ENCODE measurements at places on chromosomes 13 and 19.

GRCh38 chr13:30446126-30446500 lies 19.6 kb downstream of the HMGB1 start:
- no peak for DNase-seq

DNA sequence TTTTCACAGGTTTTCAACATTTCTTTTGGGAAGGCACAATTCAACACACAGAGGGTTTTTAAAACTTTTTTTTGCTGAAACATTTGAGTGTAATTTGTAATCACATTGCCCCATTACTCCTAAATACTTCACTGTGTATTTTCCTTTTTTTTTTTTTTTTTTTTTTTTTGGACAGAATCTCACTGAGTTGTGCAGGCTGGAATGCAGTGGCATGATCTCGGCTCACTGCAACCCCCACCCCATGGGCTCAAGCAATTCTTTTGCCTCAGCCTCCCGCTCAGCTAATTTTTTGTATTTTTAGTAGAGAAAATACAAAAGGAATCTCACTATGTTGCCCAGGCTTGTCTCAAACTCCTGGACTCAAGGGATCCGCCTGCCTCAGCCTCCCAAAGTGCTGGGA lies 14.8 kb upstream of the DNAJC15 start:
- no peak for DNase-seq

DNA sequence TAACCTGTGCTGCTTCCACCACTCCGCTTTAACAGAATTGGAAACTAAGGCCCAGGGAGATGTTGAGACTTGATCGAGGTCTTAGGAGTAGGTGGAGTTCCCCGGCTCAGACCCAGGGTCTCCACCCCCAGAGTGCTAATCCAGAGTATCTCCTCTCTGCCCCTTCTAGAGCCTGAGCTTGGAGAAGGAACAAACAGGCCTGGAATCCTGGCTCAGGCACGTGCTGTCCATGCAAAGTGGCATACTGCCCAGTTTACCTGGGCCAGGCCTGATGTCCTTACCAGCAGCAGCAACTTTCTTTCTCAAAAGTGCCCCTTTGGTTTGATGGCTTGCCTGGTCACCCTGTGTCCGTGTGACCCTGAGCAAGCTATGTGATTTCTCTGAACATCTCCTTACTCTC lies 3.7 kb downstream of the SYNGR4 start:
- DNase-seq: no peak

- no peak for DNase-seq
Measured at GRCh38 chr19:47330466-47330869, 1.5 kb upstream of the C5AR2 start.

DNA sequence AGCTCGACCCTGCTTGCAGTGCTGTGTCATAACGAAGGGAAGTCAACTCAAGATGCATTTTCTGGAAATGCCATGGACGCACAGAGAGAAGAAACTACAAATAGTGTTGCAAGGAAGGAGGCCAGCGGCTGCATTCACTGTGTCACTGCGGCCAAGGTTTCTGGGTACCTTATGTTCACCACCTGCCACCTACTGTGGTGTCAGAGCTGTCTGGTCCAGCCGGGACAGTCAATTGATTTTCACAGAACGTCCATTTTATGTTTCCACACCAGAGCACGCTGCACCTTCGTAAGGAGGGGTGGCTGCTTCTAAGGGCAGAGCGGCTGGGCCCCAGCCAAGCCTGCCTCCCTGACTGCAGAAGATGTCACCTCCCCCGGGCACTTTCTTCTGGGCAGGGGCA lies 17.7 kb downstream of the TSHZ3 start:
- no peak for DNase-seq

DNA sequence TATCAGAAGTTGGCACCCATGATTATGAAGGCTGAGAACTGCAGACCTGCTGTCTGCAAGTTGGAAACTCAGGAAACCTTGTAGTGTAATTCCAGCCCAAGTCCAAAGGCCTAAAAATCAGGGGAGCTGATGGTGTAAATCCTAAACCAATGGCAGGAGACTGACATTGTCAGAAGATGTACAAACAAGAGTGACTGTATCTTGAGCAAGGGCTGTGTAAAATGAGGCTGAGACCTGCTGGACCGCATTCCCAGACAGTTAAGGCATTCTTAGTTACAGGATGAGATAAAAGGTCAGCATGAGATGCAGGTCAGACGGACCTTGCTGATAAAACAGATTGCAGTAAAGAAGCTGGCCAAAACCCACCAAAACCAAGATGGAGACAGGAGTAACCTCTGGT lies 147.7 kb downstream of the COG6 start:
- no peak for DNase-seq

GRCh38 chr19:1125601-1126467 lies 22.0 kb downstream of the GPX4 start:
- DNase-seq: no peak

Measured in stimulated activated naive CD4-positive, alpha-beta T cell (primary cell).